ENCODE measurements at places on chromosomes 12 and 14.

DNA sequence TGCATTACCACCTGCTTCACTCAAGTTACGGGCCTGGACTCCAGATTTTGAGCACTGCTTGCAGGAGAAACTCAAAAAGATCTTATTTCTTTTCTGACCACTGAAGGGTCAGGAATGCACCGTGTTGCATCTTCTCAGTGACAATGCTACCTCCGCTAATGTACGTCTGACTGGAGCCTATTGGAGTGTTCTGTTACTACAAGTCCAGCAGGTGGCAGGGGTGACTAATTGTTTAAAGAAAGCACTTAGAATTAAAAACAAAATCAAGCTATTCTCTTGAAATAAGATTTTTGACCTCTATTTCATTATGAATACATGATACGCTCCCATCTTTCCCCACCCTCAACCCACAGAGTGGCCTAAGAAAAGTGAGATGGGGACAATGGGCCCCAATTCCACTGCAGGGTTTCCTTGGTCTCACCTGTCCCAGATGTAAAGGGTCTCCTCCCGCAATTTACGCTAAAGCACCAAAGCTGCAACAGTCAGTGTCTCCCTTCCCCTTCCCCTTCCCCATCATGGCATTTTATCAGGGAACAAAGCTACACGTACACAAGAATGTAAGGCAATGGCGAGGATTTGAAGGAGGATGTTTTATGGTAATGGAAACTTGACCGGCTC, 2.2 kb downstream of the TBPL2 start:
- peak; percentile 59 for DNase-seq

GRCh38 chr14:75271514-75271913, 7.1 kb upstream of the FOS start:
- no peak for DNase-seq

GRCh38 chr14:38199076-38199475, 8.6 kb upstream of the SSTR1 start:
- no peak for DNase-seq

DNA sequence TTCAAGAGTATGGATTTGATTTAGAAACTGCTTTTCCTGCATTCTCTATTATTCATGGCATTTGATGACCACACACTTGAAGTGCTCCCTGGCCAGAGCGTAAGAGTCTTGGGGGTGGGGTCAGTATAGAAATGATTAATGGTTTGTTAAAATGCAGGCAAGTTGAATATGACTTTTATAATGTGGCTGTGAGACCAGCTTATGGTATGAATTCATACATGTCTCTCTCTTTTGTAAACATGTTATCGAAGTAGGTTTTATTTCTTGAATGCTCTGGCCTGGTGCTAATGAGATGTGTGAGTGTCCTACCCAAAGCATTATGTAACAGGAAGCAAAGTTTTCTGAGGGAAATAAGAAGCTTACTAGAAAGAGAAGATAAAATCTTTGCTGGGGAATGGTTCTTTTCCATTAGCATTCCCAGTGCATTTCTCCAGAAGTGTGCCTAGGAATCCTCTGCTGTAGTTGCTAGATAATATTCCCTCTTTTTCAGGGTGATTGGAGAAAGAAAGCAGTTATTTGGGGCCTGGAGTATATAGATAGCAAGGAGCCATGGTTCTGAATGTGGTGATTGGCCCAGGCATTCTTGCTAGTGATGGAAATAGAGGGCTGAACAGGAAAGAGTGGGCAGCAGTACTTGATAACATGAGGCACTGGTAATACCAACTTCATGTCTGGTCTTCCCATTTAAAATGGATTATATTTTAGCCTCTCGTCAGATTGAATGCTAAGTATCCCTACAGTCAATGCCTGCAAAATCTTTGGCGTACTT, 289.7 kb downstream of the RAD51B start:
- peak; percentile 40 for DNase-seq

GRCh38 chr14:50656776-50657175, 11.3 kb downstream of the SAV1 start:
- DNase-seq, result no peak

- DNase-seq, result no peak
Observed at GRCh38 chr12:120984351-120984898, 6.1 kb downstream of the HNF1A start.

DNA sequence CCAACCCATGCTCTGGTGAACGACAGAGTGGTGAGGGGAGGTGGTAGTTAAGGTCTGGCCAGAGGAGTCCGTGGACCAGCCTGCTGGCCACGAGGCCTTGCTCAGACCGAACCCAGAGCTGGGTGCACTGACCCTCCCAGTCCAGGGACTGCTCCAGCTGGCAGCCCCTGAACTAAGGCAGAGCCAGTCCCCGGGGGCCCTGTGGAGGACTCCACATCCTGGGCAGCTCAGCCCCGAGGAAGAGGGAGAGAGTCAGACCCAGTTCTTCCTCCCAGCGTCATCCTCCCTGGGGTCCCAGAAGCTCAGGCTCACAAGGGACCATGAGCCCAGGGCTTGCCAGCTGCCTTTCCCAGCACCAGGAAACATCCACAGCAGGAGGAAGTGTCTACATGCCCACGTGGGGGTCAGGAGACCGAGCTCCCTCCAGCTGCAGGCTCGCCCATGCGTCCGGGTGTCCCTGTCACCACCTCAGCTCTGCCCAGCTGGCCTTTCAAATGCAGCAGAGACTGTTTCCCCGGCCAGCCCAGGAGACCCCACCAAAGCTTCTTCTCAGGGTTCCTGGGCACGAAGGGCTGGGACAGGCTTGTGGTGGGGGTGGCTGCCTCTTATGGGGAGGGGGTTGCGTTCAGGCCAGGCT, 194.4 kb downstream of the KIF26A start:
- no peak for DNase-seq

- DNase-seq, result no peak
Observed at GRCh38 chr12:66919466-66919865, 240.6 kb upstream of the GRIP1 start.

- DNase-seq, result peak; percentile 36
Observed at GRCh38 chr12:53174881-53175491, 5.5 kb upstream of the ZNF740 start.

GRCh38 chr14:105474483-105475268, at the start of gene CRIP2:
CRIP2 (plus strand) TSS chr14:105474821; CDS start chr14:105474863, 42 bp downstream.
- peak; percentile 92 for DNase-seq

- DNase-seq, result no peak
Observed at GRCh38 chr12:24996102-24996797, 47.3 kb upstream of the BCAT1 start.

- DNase-seq, result no peak
Observed at GRCh38 chr12:11727133-11727664, 77.7 kb downstream of the ETV6 start.

- DNase-seq, result no peak
Observed at GRCh38 chr14:88681755-88682494, 110.8 kb downstream of the EML5 start.

- no peak for DNase-seq
Observed at GRCh38 chr14:102949801-102950451, 27.5 kb downstream of the AMN start.

- DNase-seq, result no peak
Observed at GRCh38 chr12:56581418-56582145, 48.5 kb downstream of the BAZ2A start.

DNA sequence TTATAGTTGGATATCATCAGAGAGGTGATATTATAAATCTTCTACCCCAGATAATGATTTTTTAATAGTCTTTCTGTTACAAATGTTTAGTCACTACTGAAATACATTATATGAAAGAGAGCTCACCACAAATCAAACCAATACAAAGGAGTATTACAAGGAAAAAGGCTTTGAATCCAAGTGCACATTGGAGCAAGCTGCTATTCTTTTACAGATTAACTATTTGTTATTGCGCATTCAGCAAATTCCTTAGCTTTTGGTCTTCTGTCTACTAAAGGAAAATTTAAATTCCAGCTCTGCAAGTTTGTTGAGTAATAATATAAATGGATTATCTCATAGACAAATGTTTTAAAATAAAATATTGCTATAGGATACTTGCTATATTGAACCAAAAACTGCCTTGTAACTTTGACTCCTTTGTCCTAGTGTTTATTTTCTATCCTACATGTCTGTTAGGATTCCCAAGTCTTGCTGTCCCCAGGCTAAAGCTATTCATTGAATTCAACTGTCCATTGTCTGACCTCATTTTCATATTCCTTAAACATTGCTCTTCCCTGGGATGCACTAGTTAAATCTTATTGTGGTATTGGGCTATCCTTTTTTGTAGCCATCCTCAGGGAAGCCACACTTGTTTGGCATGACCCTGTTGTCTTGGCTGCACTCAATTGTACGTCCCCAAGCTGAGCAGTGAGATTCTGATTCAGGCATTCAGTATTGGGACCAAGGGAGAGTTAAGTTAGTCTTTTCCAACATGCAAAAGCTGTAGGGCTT, 41.5 kb downstream of the PDE3A start:
- DNase-seq, result no peak

GRCh38 chr12:125330645-125331341, 265.6 kb downstream of the AACS start:
- peak; percentile 93 for DNase-seq

DNA sequence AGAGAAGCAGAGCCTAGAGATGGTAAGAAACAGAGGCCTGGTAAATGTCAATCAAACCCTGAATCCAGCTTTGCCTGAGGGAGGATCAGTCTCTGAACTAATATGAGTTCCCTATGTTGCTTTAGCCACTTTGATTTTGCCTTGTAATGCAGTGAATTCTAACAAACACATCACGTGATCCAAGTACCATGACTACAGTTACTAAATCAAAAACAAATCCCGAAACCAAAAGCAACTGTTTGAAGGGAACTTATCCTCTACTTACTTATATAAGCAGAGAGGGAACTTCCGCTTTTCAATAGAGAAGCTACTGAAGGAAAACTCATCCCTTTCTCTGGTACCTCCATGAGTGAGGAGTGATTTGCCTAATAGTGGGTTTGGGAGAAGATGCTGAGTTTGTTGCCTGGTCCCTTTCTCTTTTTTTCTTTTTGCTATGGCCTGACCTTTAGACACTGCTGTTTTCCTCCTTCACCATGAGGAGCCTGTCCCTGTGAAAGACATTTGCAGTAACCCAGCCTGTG, 7.7 kb upstream of the PPTC7 start:
- DNase-seq, result peak; percentile 53

GRCh38 chr12:123089631-123090353, 61.1 kb downstream of the PITPNM2 start:
- DNase-seq, result peak; percentile 93

- no peak for DNase-seq
Observed at GRCh38 chr12:57741413-57741789, 2.9 kb upstream of the AGAP2 start.

DNA sequence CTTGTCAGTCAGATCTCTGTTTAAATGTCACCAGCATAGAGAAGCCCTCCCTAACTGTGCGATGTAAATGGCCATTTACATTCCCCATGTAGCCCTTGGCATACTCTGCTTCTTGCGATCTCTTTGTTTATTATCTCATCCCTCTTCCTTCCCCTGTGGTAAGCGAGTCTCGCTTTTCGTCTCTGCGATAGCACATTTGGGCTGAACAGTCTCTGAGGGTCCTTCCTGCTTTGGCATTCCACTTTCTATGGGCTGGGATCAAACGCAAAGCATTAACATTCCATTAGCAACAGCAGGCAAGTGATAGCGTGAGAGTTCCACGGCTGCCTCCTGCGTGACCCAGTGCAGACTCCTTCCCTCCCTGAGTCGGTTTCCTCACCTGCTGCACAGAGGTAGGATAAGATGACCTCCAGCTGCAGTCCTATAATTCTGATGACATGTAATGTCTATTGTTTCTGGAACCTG, 61.4 kb upstream of the TUNAR start:
- no peak for DNase-seq

DNA sequence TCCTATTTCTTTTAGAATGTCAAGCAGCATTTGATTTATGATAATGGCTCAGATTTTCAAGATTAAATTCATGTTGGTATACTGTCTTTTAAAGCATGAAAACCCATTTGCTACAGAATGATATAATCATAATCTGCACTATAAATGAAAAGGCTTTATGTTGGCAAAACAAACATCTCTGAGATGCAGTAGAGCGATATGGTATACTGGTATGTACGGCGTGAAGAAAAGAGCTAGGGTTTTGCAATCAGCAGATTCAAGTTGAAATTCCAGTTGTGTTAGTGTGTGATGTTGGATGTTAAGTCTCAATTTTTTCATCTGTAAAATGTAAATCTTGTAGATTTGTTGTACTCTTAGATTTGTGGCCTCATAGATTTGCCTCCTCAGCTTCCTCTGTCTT, 53.2 kb upstream of the DYRK2 start:
- no peak for DNase-seq

- DNase-seq, result no peak
Observed at GRCh38 chr12:100877776-100878175, 83.2 kb downstream of the ANO4 start.

DNA sequence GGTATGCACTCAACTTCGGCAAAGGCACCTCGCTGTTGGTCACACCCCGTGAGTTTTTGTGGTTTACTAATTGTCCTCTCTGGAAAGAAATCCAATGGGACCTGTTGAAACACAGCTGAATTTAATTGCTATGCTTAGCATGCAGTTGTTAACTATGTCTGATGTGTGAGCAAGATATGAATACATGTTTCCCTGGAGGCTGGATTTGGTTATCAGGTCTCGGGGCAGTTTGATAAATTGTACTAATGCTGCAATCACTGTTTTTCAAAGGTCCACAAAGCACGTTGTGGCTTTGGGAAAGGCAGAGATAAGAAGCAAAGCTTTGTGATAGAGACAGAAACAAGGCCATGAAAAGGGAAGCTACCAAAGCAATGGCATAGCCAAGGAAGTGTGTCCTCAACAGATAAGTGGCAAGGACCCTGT, 91.3 kb downstream of the DAD1 start:
- no peak for DNase-seq

DNA sequence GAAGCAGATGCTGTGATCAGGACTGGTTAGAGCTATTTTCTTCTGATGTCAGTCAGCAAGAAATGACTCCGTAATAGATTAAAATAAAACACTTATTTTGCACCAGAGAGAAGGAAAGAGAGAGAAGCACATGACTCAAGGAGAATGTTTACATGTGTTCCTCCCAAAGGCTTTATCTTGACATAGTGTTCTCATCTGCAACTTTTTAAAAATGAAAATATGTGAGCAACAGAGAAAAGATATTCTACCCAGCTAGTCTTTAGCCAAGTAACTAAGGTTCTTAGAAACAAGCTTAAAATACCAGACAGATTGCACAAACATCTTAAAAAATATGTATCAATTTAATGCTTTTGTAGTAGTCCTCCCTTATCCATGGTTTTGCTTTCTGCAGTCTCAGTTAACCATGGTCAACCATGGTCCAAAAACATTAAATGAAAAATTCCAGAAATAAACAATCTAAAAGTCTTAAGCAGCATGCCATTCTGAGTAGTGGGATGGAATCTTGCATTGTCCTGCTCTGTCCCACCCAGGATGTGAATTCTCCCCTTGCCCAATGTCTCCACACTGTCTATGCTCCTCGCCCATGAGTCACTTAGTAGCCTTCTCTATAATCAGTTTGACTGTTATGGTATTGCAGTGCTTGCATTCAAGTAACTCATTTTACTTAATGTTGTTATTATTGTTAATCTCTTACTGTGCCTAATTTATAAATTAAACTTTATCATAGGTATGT, 9.9 kb downstream of the SERPINA10 start:
- DNase-seq, result no peak

GRCh38 chr14:55317542-55318306, 46.5 kb downstream of the FBXO34 start:
- DNase-seq, result no peak

- no peak for DNase-seq
Observed at GRCh38 chr12:31715283-31715825, 13.5 kb downstream of the AMN1 start.

All from AG20443 (cell line).